ENCODE measurements at places on chromosomes 16 and 17. TPM values are rescaled to one million over a fixed set of nuclear protein-coding genes. Genes with fewer than 3 reads are reported as not detected.

CENPT gene
- 30.5 TPM for total RNA-seq

CDH1 gene
- not detected for total RNA-seq

CLEC18A gene
- total RNA-seq = 0.57 TPM

REXO5 gene
- 7.2 TPM for total RNA-seq

KRTAP16-1 gene
- total RNA-seq = not detected

LAT gene
- total RNA-seq = 2.3 TPM

KRT31 gene
- total RNA-seq = not detected

Measured in vein endothelial cell (primary cell).